ENCODE measurements at places on chromosomes 2 and 18.

DNA sequence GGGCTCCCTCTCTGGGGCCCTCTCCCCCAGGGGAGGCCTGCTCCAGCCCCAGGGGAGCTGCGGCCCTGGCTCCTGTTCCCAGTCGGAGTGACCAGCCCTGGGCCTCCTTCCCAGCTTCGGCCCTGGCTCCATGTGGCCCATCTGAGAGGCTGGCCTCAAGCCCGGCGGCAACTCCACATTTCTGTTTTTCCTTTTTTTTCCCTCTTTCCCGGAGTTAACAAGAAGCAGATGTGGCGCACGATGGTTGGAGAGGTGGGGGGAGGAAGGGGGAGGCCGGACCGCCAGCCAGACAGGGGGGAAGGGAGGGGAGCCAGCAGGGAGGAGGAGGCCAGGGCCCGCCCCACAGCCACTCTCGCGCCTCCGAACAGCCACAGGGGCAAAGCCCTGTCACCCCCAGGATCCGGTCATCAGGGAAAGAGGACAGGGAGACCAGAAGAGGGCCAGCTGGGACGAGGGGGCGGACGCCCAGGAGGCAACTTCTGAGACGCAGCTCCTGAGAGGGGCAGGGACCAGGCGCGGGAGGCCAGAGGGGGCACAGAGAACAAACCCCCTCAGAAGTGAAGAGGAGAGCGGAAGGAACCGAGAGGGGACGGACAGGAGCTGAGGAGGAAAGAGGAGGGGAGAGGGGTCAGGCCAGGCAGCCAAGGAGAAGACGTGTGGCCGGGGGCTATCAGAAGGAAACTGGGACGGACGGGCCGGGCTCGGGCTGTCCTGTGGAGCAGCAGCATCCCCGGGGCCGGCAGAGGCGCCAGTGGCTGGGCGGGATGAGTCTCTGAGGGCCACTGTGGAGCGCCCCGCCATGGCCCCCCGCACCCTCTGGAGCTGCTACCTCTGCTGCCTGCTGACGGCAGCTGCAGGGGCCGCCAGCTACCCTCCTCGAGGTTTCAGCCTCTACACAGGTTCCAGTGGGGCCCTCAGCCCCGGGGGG is at the start of gene EMILIN1:
Gene EMILIN1 (plus strand): TSS at position 349 of the 928 bp plus-strand sequence. CDS start 451 bp downstream, at position 800.
- DNase-seq = no peak

DNA sequence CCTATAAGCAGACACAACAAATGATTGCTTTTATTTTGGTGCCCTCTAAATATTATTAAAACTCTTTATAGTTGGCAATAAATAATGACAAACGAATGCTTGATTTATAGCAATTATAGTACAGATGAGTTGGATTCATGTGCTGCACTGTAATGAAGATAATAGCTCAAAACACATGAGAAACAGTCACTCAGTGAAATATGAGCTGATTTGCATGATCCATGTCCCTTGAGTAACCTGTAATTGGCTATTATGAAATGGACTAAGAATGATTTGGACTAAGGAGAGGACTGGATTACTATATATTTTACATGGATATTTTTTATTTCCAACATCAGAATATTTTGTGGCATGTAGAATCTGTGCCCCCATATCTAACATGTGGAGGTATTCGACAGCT is 365.6 kb upstream of the UBE2E3 start:
- no peak for DNase-seq

- no peak for DNase-seq
Observed at GRCh38 chr2:174153757-174154680, 94.3 kb downstream of the OLA1 start.

DNA sequence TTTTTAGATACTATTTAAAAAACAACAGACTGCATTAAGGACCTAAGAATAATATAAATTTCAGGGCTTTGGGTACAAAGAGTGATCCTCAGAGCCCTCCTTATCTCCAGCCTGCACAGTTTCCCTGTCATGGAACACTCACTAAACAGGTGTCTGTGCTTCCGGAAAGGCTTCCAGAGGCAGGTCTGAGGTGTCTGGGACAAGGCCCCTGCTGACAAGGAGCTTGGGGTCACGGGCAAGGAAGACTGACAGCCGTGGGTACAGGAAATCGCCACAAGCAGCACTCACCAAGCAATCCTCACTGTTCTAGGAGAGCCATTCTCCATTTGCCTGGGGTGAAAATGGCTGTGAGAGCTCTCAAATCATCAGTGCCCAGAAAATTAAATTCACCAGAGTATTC is 220.3 kb upstream of the PXDN start:
- DNase-seq = no peak

GRCh38 chr18:30992231-30992630 is 50.3 kb downstream of the DSC3 start:
- no peak for DNase-seq

DNA sequence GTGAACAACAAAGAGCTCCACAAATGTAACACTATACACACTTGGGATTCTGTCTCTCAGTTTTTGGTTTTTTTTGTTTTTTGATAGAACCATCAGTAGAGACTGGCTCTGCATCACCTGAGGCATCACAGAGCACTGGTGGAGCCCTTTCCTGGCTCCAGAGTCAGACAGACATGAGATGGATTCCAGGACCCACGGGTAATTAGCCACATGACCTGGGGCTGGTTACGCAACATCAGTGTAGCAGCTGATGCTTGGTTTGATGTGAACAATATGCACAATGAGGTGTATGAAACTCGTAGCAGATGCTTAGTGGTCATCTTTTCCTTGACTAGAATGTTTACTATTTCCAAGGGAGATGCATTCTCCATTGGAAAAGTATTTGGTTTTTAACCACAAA is 40.7 kb downstream of the CMPK2 start:
- DNase-seq = no peak

GRCh38 chr2:2318949-2319348 is 12.1 kb downstream of the MYT1L start:
- DNase-seq = no peak

DNA sequence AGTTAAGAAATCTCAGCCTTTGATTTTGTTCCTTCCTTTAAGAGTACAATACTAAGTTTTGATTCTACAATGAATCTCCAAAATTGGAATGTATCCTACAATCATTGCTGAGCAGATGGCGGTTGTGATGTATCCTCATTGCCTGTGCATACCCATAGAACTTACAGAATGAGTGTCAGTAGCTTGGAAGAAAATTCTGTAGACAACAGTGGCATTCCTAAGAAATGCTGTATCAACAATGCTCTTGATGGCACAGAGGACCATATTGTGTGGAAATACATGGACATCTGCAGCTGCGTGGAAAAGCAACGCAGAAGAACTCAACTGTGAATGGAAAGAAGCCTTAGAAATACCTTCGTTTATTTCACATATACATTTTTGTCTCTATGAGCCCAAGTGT is 30.2 kb downstream of the GAREM1 start:
- no peak for DNase-seq

- no peak for DNase-seq
Observed at GRCh38 chr2:12048550-12048949, 302.1 kb downstream of the LPIN1 start.

- DNase-seq = no peak
Observed at GRCh38 chr2:85718009-85718391, 23.8 kb downstream of the GNLY start.

DNA sequence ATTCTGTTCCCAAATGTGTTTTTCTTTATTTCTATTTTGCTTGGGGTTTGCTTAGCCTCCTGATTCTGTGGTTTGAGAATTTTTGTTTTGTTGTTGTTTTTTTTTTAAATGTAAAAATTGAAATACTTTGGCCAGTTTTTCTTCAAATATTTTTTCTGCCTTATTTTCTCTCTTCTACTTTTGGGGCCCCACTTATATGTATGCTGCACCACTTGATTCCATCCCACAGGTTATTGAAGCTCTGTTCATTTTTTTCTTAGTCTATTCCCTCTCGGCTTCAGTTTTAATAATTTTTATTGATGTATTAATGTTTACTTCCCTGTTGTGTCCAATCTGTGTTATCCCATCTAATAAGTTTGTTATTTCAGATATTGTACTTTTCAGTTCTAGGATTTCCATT is 17.7 kb upstream of the VIT start:
- DNase-seq = no peak

GRCh38 chr18:52903857-52904256 is 563.9 kb downstream of the DCC start:
- DNase-seq = peak; percentile 40

GRCh38 chr18:12406371-12407111 is 1.2 kb upstream of the PRELID3A start:
- no peak for DNase-seq

- DNase-seq = no peak
Observed at GRCh38 chr18:7170292-7170691, 52.7 kb upstream of the LAMA1 start.

DNA sequence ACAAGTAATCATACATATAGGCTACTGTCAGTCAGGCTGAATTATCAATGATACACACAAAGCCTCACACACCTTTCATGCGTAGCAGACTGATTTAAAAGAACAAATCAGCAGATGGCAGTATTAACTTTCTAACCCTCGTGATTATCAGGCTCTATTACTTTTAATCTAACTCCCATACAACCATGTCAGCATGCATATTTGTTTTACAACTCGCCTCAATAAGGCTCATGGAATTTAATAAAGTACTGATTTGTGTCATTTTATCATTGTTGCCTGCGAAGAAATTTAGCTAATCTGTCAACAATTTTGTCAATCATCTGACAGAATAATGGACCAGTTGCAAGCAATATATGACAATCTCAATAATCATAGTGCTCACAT is 82.8 kb downstream of the SLC25A12 start:
- DNase-seq = peak; percentile 37

GRCh38 chr2:118242216-118242615 is 153.9 kb downstream of the INSIG2 start:
- DNase-seq = no peak

DNA sequence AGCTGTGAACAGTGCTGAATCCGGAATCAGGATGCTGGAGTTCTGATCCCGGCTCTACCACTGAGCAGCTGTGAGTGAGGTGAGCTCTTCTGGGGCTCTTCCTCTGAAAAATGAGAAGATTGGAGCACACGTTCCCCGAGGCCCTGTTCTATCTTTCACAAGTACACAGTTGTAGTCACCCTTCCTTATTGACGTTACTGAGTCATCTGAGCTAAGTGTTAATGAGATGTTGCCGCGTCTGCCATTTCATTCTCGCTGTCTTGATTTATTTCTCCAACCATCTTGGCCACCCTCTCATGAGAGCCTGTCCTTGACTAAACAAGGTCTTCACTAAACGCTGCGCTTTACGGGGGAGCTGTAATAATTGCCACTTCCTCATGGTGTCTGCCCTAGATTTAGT is 31.9 kb upstream of the EFR3B start:
- no peak for DNase-seq

GRCh38 chr18:31185186-31185950 is 22.7 kb upstream of the DSC1 start:
- DNase-seq = no peak

GRCh38 chr2:230939691-230940470 is 14.8 kb upstream of the GPR55 start:
- DNase-seq = no peak
